ACHN (cell line): ENCODE measurements at places on chromosomes 5 and 9.

- no peak for DNase-seq
Measured at GRCh38 chr5:57458443-57458842, 24.2 kb downstream of the ACTBL2 start.

DNA sequence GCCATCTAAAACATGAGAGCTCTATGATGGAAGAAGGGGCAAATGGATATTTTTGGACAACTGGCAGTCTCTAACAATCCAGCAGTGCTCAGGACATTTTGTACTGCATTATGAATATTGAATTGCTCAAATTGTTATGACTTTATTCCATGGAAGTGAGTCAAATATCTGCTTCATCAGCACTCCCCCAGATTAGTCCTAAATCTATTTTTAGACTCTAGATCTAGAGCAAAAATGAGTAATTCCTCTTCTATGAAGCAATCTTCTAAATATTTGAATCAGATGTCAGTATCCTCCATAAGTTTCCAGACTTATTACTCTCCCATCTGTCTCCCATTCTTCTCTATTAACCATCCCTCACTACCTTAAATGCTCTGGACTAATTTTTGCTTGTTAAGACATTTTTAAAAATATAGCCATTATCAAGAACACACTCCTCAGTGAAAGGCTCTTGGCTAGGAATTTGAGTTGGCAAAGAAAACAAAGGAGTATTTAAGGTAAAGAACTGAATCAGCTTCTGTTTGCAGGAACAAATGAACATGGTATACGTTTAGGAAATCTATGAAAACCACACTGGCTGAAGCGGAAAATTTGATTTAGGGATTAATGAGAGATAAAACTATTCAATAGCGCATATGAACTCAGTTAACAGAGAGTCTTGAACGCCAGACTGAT lies 300.9 kb downstream of the MCTP1 start:
- no peak for DNase-seq

- no peak for DNase-seq
Measured at GRCh38 chr5:78779771-78780616, 131.4 kb upstream of the LHFPL2 start.

- DNase-seq, result no peak
Measured at GRCh38 chr5:160657622-160658458, 194.2 kb downstream of the ATP10B start.

DNA sequence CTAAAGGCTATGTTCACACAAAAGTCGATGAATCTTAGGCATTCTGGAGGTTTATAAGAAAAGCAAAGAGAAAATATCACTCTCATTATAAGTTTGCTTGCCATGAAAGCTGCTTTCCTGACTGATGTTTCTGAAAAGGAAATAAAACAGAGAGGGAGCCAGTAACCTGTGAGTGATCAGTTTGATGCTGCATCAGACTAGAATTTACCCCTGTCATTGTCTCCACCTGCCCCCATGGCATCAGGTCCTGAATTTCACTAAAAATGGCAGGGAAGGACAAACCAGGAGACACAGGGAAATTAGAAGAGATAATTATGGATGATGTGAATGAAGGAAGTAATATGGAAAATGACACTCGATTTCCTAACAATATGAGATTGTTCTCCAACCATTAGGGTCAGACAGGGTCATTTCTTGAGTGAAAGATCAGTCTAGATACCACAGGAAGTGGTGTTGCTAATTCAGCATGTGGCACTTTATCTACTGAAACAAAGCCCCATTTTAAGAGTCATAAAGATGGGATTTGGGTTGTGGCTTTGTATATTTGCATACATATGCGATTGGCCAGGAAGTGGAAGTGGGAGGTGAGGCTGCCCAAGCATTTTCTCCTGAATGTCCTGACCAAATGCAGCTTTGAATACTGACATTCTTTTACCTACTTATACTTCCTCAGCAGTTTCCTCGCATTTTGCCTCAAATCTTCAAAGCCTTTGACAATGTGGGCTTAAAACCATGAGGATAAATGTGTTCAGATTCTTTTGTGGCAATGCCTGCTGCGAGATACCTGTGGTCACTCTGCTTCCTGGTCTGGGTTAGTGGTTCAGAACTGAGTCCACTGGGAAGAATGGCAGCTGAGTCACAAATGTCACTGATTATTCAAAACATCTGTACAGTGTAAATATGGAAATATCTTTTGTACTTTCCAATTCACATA lies 29.7 kb downstream of the MEGF10 start:
- no peak for DNase-seq

DNA sequence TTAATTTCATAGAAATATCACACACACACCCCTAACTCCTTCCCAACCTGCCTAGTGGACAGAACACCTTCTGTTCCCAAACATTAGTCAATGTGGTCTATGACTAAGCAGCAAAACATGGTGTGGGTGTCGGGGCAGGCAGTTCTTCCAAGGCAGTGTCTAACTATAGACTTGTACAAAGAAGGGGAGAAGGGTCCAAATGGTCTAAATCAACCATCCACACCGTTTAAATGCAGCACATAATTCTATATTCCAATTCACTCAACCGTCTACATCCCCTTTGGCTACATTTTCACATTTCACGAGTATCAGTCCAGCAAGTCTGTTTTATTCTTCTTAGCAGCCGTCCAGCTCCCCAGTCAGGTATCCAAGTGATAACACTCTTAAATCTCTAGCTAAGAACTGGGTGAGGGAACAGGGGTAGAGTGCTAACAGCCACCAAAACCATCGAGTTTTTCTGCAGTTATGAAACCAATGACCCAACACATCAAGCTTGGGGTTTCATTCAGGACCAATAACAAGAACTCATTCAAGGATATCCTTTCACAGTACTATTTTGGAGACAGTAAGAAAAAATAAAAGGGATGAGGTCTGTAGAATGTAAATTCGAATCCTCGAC lies 3.3 kb downstream of the ZNF608 start:
- peak; percentile 91 for DNase-seq

DNA sequence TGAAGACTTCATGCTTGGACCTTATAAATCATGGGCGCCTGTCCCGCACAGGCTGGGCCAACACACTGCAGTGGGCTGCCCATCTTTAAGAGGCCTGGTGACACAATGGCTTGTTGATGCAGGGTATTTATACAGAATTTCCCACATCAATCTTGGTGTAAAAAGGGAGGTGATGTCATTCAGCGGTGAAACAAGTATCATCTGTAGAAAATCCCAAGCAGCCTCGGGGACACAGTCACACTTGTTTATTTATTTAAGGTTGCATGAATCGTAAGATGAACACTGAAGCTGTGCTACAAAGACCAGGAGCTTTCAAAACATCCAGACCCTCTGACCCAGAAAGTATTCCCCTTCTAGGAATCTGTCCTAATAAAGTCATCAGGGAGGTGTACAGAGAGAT lies 40.5 kb downstream of the SMIM23 start:
- no peak for DNase-seq

DNA sequence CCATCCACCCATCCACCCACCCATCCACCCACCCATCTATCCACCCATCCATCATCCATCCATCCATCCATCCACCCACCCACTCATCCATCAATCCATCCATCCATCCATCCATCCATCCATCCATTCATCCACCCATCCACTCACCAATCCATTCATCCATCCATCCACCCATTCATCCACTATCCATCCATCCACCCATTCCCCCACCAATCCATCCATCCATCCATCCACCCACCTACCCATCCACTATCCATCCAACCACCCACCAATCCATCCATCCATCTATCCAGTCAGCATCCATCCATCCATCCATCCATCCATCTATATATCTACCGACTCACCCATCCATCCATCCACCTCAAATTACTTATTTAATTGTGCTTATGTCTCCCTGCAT lies 36.9 kb upstream of the PHYKPL start:
- no peak for DNase-seq

- DNase-seq, result no peak
Measured at GRCh38 chr5:136195971-136196820, 3.2 kb upstream of the SMIM32 start.

DNA sequence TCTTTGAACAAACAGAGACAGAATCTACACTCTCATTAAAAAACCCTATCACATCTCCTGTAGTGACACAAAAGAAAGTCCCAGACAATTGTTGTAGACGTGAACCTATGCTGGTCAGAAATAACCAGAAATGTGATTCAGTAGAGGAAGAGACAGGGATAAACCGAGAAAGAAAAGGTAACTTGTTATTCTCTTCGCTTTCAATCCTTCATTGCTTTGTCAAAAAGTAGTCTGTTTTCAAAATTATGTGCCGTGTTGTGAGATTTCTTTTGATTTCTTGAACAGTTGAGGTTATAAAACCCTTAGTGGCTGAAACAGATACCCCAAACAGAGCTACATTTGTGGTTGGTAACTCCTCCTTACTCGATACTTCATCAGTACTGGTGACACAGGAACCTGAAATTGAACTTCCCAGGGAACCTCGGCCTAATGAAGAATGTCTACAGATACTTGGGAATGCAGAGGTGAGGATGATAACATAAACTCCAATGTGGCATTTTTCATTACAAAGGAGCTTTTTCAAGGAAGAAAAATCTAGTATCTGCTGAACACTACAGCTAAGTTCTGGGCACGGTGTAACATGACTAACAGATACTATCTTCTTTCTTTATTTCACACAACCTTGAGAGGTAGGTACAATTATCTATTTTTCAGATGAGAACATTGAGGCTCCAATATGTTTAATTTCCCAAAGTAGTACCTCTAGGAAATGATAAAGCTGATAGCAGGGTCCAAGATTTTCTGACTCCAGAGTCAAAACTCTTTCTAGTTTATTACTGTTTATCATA lies 14.3 kb downstream of the HMGCR start:
- DNase-seq, result no peak

- no peak for DNase-seq
Measured at GRCh38 chr5:115626445-115626823, 598 bp upstream of the TMED7 start.
